ENCODE measurements at places on chromosomes 1 and 21. TPM values are rescaled to one million over a fixed set of nuclear protein-coding genes. Genes with fewer than 3 reads are reported as not detected.

Gene TRAF5
- total RNA-seq: 1.6 TPM

Gene BSND
- not detected for total RNA-seq

- no peak for DNase-seq
These were observed 9.8 kb downstream of the CD34 start for GRCh38 chr1:207901041-207901653.

Gene PAX7
- total RNA-seq: 0.11 TPM

Gene NBPF11
- 9.4 TPM for total RNA-seq

- DNase-seq: no peak
These were observed 320.2 kb upstream of the NFIA start for GRCh38 chr1:60762176-60762575.

- no peak for DNase-seq
These were observed 119.6 kb downstream of the LRRC53 start for GRCh38 chr1:74392840-74393239.

DNA sequence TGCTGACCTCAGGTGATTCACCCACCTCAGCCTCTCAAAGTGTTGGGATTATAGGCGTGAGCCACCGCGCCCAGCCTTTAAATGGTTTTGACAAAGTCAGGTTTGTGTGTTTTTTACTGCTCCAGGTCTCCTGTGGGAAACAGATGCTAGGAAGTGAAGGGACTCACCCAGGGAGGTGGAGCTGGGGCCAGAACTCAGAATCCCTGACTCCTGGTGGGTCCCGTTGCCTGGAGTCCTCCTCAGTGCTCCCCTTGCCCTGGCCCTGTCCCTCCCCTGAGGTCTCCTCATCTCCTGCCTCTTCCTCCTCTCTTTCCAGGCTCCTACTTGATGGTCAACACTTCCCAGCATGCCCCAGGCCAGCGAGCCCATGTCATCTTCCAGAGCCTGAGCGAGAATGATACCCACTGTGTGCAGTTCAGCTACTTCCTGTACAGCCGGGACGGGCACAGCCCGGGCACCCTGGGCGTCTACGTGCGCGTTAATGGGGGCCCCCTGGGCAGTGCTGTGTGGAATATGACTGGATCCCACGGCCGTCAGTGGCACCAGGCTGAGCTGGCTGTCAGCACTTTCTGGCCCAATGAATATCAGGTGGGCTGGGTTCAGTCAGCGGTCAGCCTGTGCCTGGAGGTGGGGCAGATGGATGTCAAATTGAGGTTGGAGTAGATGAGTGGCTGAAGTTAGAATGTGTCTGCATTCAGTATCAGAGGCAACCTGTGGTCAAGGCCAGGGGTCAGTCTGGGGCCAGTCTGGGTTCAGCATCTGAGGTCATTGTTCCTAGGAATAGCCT, 22.1 kb downstream of the PTPRU start:
- DNase-seq: no peak

Gene LCE2A
- total RNA-seq: 569 TPM

DNA sequence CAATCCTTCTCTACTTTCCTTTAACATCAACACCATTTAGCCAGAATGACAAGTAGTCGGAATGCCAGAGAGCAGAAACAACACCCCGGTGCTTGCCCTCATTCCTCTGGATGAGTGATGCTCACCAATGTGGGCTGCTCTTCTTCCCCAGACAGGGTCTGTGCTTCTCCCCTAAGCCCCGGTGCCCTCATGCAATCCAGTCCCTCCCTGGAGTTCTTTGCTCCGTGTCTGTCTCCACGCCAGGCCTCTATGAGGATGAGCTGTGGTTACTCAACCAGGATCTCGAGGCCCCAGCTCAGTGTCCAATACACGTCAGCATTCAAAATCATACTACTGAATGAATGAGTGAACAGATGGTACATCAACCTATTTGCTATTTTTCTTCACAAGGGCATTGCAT, 29.7 kb upstream of the PDE9A start:
- DNase-seq: no peak

- DNase-seq: no peak
These were observed 122.3 kb downstream of the SLC30A10 start for GRCh38 chr1:219806020-219806419.

DNA sequence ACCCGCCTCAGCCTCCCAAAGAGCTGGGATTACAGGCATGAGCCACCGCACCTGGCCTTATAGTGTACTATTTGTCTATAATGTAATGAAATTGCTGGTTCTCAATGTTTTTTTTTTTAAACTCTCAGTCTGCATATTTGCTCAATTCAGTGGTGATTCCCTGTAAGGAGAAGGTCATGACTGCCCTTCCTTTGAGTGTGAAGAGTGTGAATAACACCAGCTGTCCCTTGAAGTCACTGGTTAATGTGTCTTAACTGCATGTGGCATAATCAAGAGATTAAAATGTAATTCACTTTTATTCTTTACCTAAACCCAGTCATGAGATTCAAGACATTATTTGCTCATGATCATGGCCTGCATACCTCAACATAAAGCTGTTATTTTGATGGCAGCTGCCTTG, 30.5 kb downstream of the MTF2 start:
- DNase-seq: no peak

DNA sequence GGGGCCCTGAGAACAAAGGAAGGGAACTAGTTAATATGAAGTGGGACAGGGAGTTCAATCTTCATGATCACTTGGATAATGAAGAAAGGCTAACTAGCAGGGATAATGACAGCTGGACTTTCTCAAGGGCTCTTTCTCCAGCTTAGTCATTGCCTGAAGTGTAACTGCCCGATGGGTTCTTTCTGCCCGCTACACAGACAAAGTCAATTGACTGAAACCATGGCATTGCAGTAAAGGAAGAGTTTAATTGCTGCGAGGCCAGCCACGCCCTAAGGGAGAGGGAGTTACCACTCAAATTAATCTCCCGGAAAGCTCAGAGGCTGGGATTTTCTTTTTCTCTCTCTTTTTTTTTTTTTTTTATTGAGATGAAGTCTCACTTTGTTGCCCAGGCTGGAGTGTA, 16.6 kb upstream of the SLC2A5 start:
- no peak for DNase-seq

- no peak for DNase-seq
These were observed 66.1 kb downstream of the TENT5C start for GRCh38 chr1:117671781-117672501.

DNA sequence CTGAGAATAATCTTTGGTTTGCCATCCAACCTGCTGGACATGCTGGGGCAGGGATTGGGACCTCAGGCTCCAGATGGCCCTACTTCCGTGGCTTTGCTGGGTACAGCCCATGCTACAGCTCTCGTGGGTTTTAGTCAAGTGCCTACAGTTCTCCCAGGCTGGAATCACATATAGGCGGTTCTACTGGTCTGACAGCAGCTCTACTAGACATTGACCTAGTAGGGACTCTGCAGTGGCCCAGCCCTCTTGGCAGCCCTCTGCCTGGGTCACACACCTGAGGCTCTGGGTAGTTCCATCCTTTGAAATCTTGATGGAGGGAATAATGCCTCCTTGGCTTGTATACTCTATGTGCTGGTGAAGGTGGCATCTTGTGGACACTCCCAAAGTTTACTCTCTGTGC, 72.2 kb downstream of the PGM1 start:
- no peak for DNase-seq

DNA sequence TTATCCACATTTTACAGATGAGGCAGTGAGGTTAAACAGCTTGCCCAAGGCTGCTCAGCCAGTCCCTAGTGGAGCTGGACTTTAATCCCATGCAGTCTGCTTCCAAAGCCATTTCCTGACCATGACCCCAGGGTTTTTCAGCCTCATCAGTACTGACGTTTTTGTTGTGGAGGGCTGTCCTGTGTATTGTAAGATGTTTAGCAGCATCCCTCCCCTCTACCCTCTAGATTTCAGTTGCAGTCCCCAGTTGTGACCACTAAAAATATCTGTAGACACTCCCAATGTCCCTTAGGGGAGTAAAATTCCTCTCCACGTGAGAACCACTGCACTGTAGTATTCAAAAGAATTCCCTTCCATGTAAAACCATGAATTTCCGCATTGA, 30.2 kb upstream of the C1orf105 start:
- DNase-seq: no peak

Gene PADI4
- not detected for total RNA-seq

Gene ZNF281
- 3.4 TPM for total RNA-seq

Gene BROX
- total RNA-seq: 102 TPM

GRCh38 chr1:58497499-58497898, 49.0 kb downstream of the OMA1 start:
- DNase-seq: no peak

GRCh38 chr1:222247081-222247480, 300.8 kb downstream of the HHIPL2 start:
- no peak for DNase-seq

DNA sequence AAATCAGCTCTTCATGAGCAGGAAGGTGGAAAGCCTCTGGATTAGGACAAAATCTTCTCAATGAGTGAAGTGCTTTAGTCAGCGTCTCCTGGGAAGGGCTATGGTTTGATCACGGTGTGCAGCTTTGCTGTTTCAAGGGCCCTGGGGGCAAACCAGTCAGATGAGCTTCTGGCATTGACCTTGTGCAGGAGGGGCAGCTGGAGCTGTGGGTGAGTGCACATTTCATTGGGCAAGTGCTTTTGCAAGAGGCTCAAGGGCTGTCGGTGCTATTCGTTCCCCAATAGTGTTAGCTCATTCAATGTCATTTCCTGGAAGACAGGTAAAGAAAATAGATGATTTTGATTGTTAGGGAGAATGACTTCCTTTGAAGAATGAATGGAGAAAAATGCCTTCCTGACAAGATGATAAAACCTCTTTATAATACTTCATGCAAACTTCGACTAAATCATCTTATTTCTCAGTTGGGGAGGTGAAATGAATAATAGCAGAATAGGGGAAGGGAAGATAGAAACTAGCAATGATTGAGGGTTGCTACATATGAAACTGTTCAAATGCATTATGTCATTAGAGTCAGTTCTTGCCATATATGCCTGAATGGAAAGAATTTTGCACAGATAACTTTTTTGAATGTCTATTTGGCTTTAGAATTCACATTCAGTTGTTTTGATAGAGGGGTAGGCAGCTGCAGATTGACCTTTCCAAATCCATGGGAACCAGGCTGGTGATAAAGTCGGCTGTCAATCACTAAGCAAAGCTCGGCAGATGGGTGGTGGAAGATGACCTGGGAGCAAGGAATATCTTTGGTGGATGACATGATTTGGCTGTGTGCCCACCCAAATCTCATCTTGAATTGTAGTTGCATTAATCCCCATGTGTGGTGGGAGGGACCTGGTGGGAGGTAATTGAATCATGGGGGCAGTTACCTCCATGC, 12.9 kb upstream of the DISC1 start:
- DNase-seq: no peak

DNA sequence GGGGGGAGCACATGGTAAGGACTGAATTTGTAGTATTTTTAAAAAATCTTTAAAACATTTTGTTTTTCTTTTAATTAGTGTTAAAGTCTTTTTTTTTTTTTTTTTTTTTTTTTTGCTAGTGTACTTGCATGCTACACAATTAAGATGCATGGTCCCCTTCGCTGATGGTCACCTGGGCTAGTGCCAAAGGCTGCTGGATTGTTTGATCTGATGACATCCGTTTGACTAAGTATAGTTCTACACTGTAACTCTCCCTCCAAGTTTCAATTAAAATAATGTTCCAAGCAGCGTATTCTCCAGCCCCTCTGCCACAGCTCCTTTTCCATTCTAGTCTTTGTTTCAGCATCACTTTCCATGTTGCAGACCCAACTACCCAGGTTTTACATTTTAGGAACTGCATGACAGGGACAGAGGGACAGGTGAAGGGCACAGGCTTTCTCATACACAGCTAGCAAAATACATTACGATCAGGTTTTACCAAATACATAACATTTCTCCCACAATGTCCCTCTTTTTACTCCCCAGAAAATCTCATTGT, 852 bp upstream of the RAVER2 start:
- no peak for DNase-seq

DNA sequence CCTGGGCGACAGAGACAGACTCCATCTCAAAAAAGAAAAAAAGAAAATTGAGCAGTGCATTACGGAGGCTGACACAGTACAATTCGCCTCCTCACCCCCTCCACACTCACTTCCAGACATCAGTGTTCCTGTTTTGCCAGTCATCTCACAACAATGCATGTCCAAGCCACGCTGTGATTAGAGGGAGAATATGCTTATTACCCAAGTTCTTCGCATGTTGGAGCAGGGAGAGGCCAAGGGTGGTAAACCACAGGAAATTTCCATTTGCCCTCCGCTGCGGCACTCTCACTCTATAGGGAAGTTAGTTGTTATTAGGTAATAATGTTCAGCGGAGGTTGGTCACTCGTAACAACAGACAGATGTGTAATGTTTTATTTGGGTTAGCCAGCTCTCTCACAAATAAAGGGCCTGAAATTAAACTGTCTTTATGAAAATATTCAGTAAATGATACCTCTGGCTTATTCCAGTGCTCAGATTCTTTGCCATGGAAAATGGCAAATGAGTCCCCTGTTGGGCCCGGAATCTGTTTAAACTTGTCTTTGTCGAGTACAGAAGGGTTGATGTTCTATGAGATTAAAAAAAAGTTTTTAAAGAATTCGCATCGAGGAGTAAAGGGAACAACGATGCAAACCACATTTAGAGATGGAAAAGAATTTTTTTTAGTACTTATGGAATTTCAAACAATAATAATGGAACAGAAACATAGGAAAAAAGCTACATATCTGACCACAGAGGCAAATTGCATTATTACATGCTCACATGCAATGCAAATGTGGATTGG, 33.1 kb downstream of the KCNJ15 start:
- no peak for DNase-seq

GRCh38 chr1:11281518-11282331, 8.7 kb downstream of the UBIAD1 start:
- no peak for DNase-seq

DNA sequence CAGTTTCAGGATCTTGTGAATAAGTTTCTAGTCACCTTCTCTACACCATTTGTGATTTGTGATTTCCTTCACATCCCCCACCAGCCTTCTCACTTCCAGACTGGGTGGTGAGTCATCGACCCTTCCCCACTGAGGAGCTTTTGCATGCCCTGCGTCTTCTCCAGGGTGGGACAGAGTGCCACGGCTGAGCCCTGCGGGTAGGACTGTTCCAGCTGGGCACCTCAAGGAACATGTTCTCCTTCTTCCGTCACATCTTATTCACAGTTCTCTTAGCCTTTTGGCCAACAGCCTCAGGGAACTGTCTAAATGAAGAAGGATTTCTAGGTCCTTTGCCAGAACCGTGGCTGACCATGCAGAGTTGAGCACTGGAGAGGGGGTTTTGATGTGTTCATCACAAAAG, 116.5 kb downstream of the TMEM53 start:
- DNase-seq: no peak
